ENCODE measurements at places on chromosomes 2 and 18.

GRCh38 chr2:37564356-37564755 is 107.1 kb downstream of the CDC42EP3 start:
- DNase-seq, result no peak

DNA sequence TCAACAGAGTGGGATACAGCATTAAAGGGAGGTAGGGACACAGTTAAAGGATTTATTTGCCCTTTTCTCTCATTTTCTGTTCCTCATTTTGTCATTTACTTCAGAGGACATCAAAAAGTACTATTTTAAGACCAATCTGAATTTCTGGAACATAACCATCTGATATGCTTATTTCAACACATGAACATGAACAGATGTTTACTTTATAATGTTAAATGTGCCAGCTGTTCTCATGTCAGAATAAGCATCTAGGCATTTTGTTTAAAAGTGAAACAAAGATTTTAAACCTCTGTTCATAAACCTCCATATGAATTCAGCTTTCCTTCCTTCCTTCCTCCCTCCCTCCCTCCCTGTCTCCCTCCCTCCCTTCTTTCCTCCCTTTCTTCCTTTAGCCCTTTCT is 677.7 kb downstream of the CNTNAP5 start:
- no peak for DNase-seq

- DNase-seq, result no peak
Observed at GRCh38 chr18:27301615-27302378, 116.7 kb upstream of the CHST9 start.

GRCh38 chr2:18752022-18752493 is 162.7 kb upstream of the NT5C1B start:
- no peak for DNase-seq

DNA sequence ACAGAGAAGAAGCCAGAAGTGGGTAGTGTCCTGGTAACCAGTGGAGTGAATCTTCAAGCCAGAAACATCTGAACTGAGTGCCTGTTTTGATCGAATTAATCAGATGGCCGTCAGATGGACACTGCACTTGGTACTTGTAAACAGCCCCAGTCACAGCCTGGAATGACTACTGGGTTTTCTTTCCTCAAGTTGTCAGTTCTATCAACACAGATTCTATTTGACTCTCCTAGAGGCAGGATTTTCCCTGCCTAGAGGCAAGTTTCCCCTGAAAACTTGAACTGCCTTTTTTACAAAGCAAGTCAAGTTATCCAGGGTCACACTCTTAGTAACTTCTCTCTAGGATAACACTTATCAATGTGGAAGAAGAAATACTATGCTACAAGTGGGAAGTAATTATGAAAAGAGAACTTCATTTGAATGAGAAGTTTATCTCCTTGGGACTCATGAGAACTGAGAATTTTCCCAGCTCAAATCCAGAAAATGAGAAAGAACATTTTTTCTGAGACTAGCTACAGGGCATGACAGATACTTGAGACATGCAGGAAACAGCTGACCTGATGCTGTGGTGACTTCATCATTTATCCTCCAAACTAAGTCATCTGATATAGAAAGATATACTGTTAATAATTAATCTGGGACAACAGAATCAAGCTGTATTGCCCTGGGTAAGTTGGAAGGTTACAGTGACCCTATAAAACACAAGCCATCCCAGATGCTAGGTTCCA is 36.0 kb downstream of the SULT1C2 start:
- DNase-seq, result no peak

All from stimulated activated CD4-positive, alpha-beta T cell treated with anti-CD3 and anti-CD28 coated beads, Interleukin-1b, Interleukin-23, amount 100 ng/mL, for 1 hour (primary cell).